ENCODE measurements at places on chromosomes 11 and 22. TPM values are rescaled to one million over a fixed set of nuclear protein-coding genes. Genes with fewer than 3 reads are reported as not detected.

Gene COPB1
- 90.0 TPM for total RNA-seq

Gene CRELD2
- 47.1 TPM for total RNA-seq

Gene USP2
- 0.40 TPM for total RNA-seq

Gene TNNT3
- 11.5 TPM for total RNA-seq

Gene IFITM10
- total RNA-seq: 1.5 TPM

Gene PVALB
- not detected for total RNA-seq

Gene MMP1
- not detected for total RNA-seq

Gene SCN3B
- total RNA-seq: not detected

Gene PRG3
- not detected for total RNA-seq

Gene SLC1A2
- total RNA-seq: not detected

Gene C22orf31
- total RNA-seq: not detected

Gene PPP1R14B
- 98.0 TPM for total RNA-seq

Gene PAMR1
- not detected for total RNA-seq
